Cortex of kidney (tissue), 1 donor: ENCODE measurements at places on chromosomes 5 and 9.

- DNase-seq = no peak
Measured at GRCh38 chr9:106104887-106105286, 410.5 kb downstream of the TMEM38B start.

- DNase-seq = no peak
Measured at GRCh38 chr5:81247441-81247972, 14.4 kb downstream of the CKMT2 start.

GRCh38 chr9:134989206-134990065 is 71.7 kb upstream of the FCN1 start:
- DNase-seq = no peak

GRCh38 chr9:112624711-112625707 is 92.9 kb downstream of the INIP start:
- no peak for DNase-seq

- no peak for DNase-seq
Measured at GRCh38 chr5:178471711-178472110, 118.5 kb downstream of the COL23A1 start.

GRCh38 chr5:138711811-138712210 is 41.4 kb upstream of the CTNNA1 start:
- DNase-seq = no peak

DNA sequence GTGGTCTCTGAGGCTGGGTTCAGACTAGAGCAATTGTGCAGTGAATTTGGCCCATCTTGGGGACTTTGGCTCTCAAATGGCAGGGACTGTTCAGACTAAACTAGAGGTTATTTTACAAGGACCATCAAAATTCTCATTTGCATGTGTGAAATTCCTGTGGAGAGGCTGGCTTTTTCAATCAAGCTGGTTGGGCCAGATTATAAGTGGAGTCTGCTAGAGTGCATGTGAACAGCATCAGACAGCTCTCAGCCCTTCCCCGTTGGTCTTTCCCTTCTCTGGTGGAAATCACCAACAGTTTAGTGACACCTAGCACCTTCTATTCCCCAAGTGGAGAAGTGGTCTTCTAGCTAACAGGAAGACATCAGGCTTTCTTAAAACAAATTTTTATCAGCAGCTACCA is 301.3 kb downstream of the CWC27 start:
- no peak for DNase-seq

DNA sequence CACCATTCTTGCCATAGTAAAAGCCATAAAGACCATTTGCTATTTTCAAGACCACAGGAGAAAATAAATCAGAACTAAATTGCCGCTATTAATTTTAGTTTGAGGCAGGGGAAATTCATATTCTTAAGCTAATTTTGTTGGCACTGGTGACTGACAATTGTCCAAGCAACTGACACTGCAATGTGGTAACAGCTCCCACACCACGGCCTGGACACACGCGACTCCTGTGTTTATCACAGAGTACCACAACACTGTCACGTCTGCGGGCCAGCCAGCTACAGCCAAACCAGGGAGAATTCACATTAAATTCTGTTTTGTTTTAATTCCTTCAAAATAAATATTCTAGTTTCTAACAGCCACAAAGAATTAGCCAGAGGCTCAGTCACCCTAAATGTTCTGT is 481.9 kb downstream of the CTNND2 start:
- no peak for DNase-seq

DNA sequence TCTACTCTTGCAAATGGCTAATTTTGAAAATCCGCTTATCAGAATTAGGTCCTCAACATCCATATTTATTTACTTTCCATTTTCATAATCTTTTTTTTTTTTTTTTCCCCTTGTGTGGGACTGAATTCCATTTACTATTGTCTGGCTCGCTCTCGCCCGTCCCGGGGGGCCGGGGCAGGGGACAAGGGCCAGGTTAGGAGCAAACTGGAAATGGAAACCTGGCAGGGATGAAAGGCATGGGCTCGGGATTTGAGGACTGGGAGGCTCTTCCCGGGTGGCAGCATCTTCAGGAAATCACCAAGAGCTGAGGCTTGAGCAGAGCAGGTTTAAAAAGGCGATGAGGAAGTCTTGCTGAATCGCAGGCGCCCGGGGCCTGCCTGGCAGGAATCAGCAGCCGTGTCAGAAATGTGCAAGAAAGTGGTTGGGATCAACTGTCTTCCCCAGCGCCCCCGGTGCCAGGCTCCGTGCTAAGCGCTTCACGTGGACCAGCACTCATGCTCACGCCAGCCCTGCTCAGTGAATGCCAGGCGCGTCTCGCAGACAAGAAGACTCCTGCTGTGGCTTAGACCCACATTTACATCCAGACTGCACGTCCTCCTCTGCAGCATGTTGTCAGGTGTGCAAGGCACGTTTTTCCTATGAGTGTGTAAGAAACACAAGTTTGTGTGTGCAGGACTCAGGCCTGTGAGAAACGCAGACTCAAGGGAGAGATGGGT is 66.3 kb upstream of the UNC5A start:
- no peak for DNase-seq

DNA sequence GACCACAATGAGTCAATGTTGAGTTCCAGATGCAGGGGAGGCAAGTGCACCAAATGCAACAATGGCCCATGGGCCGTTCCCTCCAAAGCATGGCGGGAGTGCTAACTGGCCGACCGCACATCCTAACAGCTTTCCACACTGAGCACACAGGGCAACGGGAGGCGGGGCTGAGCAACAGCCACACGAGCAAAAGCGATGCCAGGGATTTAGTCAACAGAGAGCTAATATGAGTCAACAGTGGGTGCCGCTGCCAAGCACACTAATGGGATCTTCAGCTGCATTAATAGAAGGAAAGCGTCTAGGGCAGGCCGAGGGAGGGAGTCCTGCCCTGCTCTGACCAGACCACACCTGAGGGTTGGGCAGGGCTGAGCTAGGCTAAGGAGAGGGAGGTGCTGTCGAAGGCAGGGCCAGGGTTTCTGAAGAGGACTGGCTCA is 4.6 kb downstream of the EPB41L4B start:
- DNase-seq = no peak

GRCh38 chr9:110984890-110985437 is 53.3 kb downstream of the LPAR1 start:
- no peak for DNase-seq

DNA sequence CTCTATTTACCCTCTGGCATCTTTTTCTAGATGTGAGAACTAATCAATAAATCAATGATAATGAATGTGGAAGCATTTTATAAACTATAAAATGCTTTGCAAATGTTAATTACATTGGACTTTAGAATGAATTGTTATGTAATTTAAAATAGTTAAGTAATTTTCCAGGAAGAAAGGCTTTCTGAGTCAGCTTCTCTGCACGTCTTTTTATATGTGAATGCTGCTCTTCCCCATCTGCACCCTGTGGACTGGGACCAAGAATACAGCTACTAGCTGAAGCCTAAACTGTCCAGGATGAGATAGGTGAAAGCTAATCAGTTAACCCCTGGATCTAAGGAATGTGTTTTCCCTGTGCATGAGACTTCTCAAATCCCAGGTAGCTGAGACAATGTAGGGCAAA is 292.9 kb downstream of the NR3C1 start:
- DNase-seq = no peak

DNA sequence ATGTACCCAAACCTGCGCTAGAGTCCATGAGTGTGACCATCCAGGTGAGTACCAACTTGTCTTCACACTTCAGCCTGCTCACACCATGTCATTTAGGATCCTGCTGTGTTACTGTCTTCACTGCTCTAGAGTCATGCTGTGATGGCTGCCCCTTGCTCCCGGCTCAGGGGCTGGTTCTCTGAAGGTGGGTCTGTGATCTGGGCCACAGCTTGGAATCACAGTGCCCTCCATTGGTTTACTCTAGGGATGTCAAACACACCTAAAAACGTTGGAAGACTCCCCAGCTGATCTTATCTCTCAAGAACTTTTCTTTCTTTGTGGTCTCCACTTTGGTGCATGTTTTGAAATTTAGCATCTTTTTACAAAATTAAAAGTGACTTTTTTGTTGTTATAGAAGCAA is 53.8 kb downstream of the NFX1 start:
- DNase-seq = no peak

- no peak for DNase-seq
Measured at GRCh38 chr9:28086881-28087280, 513.6 kb upstream of the C9orf72 start.

DNA sequence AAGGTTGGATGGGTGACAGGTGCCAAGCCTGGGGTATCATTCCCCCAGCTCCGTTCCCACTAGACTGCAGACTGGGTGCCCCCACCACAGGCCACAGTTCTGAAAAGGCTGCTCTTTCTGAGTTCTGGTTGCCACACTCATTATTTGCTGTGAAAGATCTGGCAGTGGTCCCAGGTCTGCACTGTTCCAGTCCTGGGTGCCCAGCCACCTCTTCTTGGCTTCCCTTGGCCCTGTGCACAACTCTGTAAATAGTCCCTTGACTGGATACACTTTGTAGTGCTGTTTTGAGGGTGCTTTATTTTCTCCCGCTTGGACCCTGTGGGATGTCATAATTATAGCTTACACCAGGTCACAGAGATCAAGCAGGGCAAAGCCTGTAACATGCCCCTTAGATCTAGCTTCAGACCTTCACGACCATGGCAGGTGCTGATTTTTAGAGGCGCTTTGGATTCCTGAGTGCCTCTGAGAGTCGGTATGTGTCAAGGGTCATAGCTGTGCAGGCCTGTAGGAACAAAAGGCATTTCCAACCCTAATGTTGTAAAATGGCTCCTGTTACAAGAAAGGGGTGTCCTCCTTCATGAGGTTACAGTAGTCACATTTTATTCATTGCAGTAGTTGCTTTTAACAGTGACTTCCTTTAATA is 344.9 kb downstream of the ICE1 start:
- no peak for DNase-seq

DNA sequence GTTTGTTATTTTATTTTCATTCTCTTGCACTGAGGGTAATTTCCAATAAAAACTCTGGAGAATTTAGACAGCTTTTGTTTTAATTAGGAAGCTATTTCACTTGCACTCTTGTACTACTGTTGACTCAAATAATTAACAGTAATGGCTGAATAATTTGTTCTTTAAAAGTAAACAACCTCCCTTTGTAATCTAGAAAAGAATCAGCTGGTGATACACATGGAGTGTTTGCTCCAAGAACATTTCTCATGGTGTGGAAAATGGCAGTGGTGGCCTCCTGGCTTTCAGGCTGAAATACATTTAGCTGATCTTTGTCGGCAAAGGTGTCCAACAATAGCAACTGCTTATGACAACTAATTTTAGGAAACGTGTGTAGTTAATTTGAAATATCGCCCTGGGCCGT is 129.4 kb downstream of the C9orf152 start:
- DNase-seq = no peak

DNA sequence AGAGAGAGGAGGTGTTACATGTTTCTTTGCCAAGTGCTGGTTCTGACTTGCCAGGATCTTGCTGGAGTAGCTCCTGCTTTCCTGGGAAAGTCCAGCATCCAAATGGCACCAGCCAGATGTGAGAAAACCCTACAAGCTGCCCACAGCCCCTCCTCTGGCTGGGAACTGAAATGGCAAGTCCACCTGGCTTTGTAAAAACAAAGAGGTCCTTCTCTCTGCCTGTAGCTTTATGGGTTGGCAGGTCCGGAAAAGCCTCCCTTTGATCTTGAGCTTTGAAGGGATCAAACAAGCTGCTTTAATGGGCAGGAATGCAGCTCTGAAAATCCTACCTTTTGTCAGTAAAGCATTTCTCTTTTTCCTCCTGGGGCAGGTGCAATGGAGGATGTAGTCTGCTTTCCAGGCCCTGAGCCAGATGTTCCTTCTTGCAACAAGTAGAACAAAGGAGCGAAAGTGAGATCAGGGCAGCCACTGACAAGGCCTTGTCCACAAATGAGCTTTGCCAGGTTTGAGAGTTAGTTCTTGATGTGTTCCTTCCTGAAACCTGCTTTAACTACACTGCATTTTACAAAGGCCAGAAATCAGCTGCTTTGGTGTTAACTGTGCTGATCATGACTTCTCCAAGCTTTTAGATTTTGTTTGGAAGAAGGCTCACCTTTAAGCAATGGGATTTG is 456.7 kb downstream of the ZNF608 start:
- DNase-seq = no peak

DNA sequence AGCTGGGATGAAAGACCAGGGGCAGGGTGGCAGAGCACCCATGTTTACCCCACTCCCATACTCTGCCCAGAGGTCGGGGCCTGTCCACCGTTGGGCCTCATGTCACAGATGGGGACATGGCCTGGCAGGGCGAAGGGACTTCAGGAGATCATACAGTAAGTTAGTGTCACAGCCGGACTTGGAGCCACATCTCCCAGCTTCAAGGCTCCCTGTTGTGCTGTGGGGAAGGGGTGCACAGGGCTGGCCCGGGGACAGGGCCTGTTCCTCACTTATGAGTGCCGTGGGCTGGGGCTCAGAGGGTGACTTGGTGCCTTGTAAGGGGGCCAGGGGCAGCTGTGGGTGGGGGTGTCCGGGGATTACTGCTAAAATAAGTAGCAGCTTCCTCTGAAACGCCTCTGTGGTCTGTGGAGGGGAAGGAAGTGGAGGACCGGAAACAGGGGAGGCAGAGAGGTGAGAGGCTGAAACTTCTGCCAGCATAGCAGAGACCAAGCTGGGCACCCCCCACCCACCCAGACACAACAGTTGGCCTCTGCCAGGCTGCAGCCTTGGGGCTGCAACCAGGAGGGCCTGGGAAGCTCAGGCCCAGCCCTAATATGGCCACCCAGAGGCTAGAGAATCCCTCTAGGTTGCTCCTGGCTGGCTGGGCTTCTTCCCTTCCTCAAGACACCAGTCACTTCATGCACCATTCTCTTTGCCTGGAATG is 41.1 kb upstream of the NEK6 start:
- no peak for DNase-seq

GRCh38 chr5:112668911-112669310 is 68.8 kb upstream of the APC start:
- no peak for DNase-seq

GRCh38 chr5:68260467-68260866 is 44.9 kb downstream of the PIK3R1 start:
- no peak for DNase-seq

DNA sequence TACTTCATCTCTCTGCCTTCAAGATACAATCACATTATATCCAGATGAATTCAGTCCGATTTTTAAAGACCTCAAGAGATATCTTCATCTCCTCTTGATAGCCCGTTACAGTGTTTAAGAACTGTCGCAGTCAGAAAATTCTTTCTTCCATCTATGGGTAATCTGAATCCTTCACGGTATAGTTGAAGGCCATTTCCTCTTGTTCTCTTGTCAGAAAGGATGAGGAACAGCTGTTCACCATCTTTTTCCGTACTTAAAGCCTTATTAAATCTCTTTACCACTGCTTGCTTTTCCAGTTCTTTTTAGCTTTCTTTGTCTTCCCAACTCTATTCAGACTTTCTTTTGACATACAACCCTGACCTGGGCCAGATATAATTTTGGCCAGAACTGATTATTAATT is 121.8 kb downstream of the XRCC4 start:
- no peak for DNase-seq

- no peak for DNase-seq
Measured at GRCh38 chr9:120394058-120394669, 185.8 kb downstream of the CDK5RAP2 start.

- no peak for DNase-seq
Measured at GRCh38 chr9:110133608-110134210, 74.2 kb downstream of the C9orf152 start.

- DNase-seq = no peak
Measured at GRCh38 chr5:153879596-153879995, 159.1 kb downstream of the FAM114A2 start.
